Regular cardiac myocyte (primary cell): ENCODE measurements at places on chromosomes 4 and X. TPM values are rescaled to one million over a fixed set of nuclear protein-coding genes. Genes with fewer than 3 reads are reported as not detected.

TRAPPC2 gene
- 17.8 and 18.9 TPM in 2 replicates for total RNA-seq

BRS3 gene
- total RNA-seq: not detected in 2 replicates

ENPEP gene
- 2.1 and 6.8 TPM in 2 replicates for total RNA-seq

TEX11 gene
- not detected in 2 replicates for total RNA-seq

LONRF3 gene
- total RNA-seq: 0.19 and 1.7 TPM in 2 replicates

FDCSP gene
- not detected in 2 replicates for total RNA-seq

FRMPD4 gene
- total RNA-seq: 2.1 and 6.2 TPM in 2 replicates

CT45A2 gene
- not detected in 2 replicates for total RNA-seq

FRG2 gene
- total RNA-seq: under 0.01 TPM in 1 of 2 replicates, not detected in the other

TRMT44 gene
- total RNA-seq: 11.1 and 17.2 TPM in 2 replicates

CENPI gene
- 7.3 and 33.5 TPM in 2 replicates for total RNA-seq

TMSB15C gene
- total RNA-seq: 2.3 and 3.1 TPM in 2 replicates

ASB12 gene
- total RNA-seq: not detected in 2 replicates

INTS6L gene
- 2.5 and 5.4 TPM in 2 replicates for total RNA-seq

NUDT10 gene
- total RNA-seq: 0.85 and 2.7 TPM in 2 replicates

DKK2 gene
- total RNA-seq: 0.19 TPM in 1 of 2 replicates, not detected in the other

PABPC1L2A gene
- total RNA-seq: not detected in 2 replicates

AREG gene
- 3.9 and 5.9 TPM in 2 replicates for total RNA-seq

F11 gene
- not detected in 2 replicates for total RNA-seq

TMEM31 gene
- not detected in 2 replicates for total RNA-seq

FAM184B gene
- total RNA-seq: under 0.01 and 0.28 TPM in 2 replicates
